ENCODE measurements at places on chromosomes 11 and 22.
A peak's percentile ranks its signal among the peaks of the same experiment; 100 is the strongest.

DNA sequence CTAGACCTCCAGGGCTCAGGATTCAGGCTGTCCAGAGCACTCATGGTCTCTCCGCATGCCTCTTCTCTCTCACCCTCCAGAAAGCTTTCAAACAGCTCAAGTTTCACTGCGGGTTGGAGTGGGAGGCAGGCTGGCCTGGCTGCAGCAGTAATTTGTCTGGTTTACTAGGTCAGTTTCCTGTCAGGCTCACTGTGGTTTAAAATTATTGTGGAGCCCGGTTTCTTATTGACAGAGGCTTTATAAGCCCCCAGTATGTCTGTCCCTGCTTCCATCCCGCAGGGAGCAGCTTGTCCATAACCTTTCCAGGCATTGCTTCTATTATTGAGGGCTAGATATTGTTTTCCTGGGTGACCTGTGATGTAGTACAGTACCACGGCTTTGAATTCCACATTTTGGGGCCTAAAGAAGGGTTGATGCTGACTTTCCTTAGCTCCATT, 235.3 kb upstream of the SORL1-AS1 start:
- peak; percentile 84 for DNase-seq

DNA sequence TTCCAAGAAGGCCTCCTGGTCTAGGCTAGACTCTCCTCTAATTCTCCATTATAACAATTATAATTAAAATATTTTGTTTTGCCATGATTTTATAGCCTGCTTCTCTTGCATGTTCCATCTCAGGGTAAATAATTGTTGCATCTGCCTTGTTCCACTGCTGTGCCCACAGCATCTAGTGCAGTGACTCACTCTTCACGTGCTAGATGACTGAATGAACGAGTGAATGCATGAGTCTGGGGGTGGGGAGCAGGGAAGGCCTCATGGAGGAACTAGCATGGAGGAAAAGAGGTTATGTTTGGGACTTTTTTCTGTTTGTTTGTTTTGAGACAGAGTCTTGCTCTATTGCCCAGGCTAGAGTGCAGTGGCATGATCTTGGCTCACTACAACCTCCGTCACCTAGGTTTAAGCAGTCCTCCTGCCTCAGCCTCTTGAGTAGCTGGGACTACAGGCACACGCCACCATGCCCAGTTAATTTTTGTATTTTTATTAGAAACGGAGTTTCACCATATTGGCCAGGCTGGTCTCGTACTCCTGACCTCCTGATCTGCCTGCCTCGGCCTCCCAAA, 5.2 kb upstream of the OAF start:
- no peak for DNase-seq

GRCh38 chr11:43947815-43948214, 5.4 kb downstream of the C11orf96 start:
- DNase-seq: no peak

DNA sequence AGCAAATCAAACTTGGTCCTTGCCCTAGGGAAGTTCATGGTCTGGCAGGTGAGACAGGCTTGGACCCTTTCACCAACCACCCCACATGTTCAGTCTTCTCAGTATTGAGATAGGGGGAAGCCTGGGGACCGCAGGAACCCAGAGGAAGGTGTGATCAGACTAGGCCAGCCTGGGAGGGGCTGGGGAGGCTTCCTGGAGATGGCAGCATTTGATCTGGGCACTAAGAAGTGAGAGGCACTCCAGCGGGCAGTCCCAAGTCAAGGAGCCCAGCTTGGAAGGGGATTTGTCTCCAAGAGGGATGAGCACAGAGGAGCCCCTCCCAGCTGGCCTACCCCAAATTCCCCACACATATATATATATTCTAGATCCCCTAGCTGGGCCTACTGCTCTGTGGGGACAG, 5.4 kb downstream of the LRRC32 start:
- DNase-seq: no peak

DNA sequence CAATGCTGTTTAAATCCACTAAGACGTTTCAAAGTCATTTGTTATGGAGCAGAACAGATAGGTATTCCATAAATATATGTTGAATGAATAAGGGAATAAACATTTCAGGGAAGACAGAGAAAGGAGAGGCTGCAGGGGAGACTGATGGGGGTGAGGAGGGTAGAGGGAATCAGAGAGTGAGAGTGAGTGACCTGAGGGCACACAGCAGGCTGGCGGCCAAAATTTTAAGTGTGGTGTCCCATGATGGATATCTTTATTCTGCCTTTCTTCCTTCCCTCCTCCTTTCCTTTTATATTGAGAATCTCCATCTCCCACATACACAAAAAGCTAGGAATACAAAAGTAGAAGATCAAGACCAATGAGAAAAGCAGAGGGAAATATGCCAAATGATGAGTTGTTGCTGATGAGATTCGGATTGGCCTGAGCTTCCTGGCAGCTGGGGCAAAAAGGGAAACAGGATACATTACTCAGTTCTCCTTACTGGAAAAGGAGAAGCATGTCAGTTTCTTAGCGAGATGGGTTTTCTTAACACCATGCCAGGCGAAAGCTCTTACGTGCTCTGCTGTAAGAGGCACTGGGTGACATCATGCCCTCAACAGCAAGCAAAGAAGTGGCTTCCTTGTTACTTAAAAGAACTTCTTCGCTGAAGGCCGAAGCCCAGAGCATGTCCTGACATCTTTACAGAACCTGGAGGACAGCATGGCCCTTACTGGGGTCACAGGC, 11.2 kb upstream of the CYTH4 start:
- no peak for DNase-seq

DNA sequence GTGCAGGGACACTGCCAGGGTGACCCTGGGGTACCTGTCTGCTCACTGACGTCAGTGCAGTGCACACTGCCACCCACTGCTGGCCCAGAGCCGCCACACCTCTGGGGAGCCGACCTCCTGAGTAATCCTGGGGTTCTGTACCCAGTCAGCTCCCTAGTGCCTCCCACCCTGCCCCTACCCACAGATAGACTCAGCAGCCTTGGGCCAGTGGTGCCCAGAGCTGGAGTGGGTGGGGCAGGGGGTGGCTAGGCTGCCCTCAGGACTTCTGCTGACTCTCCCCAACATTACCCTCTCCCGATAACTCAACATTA, 5.8 kb downstream of the NRXN2 start:
- DNase-seq: no peak
